ENCODE measurements at places on chromosomes 5 and 9.

GRCh38 chr5:65790371-65791163 lies 68.6 kb downstream of the NLN start:
- no peak for DNase-seq

DNA sequence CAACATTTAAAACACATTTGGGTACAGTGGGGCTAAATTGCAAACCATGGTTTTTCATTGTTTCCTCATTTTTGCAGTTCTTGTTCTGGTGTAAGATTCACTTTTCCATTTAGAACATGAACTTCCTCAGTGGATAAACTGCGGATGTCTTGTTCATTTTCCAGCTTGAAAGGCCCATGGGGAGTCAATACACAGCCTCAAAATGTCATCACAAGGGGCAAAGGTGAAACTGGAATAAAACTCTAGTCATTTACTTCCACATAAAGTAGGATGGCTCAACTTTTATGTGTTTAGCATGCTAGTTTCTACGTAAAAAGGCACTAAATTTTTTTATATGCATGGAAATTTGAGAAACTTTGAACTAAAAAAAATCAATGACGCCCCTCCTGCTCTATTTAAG lies 718.8 kb downstream of the TLR4 start:
- DNase-seq: no peak

DNA sequence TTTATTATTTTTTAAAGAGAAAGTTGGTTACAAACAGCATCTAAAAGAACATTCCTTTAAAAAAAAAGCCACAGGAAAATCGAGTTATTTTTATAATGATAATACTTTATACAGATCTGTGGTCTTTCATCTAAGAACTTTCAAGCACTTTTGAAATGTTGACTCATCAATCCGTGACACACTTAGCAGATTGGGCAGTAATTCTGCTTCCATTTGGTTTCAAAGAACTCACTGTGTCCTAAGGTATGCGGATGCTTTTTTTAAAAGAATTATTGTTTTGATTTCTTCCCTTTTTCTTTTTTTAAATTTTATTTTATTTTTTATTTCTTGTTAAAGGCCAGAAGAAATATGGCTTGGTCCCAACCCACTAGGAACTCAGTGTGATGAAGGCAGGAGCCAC lies 147.8 kb downstream of the AOPEP start:
- DNase-seq: no peak

DNA sequence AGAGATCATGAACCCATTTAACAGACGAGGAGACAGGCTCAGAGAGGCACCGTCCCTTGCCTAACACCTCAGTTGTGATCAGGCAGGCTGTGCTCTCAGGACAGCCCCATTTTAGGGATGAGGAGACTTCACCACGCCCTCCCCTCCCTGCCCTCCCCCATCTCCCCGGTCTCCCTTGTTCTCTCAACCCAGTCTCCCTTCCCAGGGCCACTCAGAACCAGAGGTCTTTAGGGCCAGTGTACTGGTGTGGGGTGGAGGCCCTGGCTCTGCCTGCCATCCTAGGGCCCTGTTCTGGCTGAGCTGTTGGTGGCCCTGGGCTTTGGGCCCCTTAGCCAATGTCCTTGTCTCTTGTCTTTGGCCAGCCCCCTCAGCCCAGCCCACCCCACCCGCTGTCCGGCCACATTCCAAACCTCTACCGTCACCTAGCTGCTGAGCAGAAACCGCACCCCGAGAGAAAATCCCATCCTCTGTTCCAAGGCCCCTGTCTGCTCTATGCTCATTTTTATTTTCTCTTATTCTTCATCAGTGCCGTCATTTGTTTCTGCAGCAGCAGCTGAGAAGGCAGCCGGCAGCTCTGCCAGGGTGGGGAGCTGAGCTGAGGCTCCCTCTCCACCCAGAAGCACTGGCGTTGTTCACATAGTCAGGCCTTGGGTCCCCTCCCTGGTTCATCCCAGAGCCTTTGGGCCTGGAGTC lies 33.9 kb downstream of the OLFML2A start:
- DNase-seq: no peak

DNA sequence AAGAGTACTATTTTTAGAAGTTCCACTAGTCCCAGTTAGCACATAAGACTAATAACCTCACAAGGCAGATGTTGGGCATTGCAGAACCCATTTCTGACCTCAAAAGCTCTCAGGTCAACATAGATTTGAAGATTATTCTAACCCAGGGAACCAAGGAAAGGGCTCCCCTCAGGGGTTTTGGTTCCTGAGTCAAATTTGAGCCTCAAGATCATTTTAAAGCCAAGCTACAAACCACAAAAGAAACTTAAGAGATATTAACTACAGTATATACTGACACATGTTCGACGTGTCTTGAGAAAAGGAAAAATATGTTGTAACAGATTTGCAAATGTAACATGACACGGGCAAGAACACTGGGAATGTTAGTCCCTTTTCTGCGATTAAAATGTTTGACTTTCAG lies 88.6 kb downstream of the GNAQ start:
- DNase-seq: no peak

DNA sequence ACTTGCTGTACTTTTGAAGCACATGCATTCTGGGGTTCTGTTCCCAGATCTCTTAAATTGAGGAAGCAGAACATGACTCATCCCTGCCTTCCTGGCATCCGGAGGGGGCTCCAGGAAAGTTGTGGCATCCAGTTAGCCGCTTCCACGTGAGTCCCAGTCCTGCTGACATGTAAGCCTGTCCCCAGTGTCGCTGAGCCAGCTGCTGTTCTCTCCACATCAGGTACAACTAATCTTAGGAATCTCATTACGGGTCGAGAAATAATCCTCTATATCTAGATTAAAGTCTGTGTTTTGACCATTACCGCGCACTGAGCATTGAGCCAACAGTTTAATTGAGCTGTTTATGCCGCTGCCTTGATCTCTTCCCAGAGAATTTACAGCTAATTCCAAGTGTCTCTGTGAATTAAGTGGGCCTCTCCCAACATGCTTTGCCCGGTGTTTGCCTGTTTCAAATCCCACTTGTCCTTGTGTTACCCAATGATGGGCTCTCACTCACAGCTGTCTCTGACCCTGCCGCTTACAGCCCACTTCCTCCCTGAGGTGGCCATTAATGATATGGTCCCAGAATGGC lies 10.5 kb upstream of the SHB start:
- peak; percentile 49 for DNase-seq

- DNase-seq: no peak
Observed at GRCh38 chr9:76374783-76375559, 19.3 kb downstream of the RFK start.

- no peak for DNase-seq
Observed at GRCh38 chr5:63674881-63675280, 287.4 kb downstream of the HTR1A start.

DNA sequence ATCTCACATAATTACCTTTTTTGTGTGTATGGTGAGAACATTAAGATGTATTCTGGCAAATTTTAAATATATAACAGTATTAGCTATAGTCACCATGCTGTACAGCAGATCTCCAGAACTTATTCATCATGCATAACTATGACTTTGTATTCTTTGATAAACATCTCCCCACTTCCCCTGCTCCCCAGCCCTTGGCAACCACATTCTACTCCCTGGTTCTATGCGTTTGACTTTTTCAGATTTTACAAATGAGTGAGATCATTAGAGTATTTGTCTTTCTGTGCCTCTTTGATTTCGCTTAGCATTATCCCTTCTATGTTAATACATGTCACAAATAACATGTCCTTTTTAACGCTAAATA lies 49.4 kb downstream of the SMC2 start:
- no peak for DNase-seq

GRCh38 chr5:84494453-84494852 lies 109.8 kb upstream of the EDIL3 start:
- DNase-seq: no peak

DNA sequence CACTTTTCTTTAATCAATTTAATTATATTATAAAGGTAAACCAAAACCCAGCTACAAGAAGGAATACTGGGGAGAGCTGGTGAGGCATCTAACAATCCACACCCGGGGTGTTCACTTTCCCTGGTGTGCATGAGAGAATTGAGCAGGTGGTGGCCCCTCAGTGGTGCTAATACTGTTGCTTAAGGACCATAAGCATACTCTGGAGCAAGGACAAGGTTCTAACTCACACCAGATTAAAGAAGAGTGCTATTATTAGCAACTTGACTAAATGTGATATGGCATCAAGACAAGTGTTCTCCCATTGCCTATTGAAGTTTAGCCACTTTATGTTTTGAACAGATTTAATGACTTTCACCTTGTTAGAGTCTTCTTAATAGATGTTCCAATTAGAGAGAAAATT lies 8.8 kb downstream of the RGS7BP start:
- DNase-seq: no peak

DNA sequence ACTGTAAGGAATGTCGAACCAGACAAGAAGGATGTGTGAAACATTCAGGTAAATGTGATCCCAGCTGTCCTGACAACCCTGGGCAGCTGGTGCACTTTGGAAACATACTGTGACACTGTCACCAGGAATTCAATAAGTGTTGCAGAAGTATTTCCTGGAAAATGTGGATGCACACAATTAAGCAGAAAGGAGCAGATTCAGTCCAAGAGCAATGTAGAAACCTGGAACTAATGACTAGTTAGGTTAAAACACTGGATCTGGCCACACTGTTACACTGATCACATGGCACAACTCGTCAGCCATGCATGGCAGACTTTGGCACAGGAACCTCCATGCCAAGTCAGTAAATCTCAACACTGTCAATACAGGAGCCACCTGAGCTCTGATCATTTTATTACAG lies 109.0 kb downstream of the FAM174A start:
- no peak for DNase-seq

DNA sequence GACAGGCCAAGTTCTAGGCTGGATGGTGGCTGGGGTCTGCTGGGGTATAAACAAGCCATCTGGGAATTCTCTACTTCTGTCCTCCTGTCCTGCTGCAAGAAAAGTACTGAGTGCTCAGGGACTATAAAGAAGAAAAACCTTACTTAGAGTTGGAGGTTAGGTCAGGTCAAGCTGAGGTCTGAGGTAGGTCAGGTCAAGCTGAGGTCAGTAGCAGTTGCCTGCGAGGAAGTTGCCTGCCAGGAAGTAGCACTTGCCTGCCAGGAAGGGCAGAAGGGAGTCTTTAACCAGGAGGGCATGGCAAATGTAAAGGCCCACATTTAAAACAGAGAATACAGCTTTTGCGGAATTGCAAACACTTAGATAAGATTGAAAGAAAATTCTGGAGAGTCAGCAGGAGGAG lies 51.3 kb upstream of the PRLR start:
- no peak for DNase-seq

GRCh38 chr9:124332361-124333202 lies 74.8 kb downstream of the NEK6 start:
- no peak for DNase-seq

- no peak for DNase-seq
Observed at GRCh38 chr5:181173027-181173419, 25.6 kb downstream of the OR2V2 start.

- DNase-seq: no peak
Observed at GRCh38 chr9:116360989-116361388, 207.4 kb downstream of the PAPPA start.

DNA sequence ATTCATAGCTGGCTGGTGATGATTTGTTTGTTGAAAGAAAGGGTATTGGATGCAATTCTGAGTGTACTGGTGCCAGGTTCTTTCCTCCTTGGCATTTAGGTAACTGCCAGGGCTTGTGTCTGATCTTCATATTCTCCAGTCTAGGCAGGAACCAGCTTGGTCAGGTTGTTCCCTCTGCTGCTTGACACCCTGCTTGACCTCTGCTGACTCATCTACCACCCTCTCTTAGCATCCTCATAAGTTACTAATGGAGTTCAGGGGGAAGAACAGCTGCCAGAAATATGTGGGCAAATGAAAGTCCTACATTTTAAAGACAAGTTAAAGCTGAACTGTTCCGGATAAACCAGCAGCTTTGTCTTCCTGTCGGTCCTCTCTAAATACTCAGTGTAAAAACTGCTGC lies 116.1 kb upstream of the TNC start:
- no peak for DNase-seq

DNA sequence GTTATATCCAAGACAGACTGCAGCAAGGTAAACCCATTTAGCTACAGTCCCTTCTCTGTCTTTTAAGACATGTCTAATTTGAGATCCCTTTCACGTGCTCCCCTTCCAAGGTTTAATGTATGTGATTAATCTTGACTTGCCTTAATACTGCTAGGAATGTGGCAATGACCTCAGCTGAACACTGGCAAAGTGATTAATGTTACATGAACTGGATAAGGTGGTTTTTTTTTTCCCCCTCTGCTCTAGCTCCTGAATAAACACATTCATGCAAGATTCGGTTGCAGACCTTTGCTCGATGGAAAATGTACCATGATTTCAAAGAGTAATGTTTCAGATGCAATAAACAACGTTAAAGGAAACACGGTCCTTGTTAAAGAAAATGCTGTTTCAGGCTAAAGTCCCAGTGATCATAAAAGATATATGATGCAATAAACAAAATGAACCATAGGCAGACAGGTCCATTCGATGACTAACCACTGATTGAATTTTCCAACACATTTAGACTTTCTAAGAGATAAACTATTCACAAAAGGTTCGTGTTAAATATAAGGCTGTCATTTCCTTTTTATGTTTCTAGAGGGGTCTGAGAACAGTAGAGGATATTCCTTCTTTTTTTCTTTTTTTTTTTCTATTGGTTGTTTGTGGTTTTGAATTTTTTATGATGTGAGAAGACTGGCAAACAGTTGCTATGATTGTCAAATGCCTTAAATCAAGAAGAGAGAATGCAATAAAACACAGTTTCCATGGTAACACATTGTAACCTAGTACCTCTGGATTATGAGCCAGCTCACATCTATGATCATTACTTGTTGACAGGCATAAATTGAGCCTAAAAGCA lies 44.7 kb upstream of the ZNF608 start:
- no peak for DNase-seq

- no peak for DNase-seq
Observed at GRCh38 chr5:88142636-88142885, 126.1 kb downstream of the TMEM161B start.

- peak; percentile 73 for DNase-seq
Observed at GRCh38 chr9:12796601-12797000, 21.8 kb downstream of the LURAP1L start.

DNA sequence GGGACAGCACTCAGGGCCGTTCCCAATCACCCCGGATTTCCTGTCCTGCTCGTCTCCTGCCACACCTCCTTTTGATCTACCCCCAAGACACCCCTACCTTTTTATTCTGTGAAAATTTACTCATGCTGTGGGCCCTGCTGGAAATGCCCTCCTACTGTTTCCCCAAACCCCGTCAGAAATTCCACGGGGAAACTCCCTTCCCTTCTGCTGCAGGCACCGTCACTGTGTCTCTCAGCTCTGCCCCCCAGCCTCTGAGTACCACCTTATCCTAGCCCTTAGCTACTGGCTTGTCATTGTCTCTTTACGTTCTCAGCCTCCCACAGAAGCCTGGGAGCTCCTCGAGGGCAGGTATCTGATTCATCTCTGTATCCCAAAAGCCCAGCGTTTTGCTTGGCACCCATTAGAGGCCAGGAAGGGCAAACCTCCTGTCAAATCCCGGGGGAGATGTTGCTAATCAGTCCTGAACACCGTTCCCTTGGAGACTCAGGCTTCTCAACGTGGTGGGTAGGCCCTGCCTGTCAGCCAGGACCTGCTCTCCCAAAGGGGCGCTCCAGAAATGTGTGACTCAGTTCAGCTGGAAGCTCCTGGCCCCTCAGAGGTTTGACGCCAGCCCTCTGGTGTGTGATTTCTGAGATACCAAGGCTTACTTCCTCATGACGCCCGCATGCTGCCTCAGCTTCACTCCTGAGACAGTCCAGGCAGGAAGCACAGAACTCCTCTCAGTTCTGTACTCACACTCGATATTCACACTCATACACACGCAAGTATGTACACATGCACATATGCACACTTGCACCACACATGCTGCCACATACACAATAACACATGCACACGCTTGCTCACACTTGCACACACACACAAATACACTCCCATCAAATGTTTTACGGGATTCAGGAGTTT lies 50.7 kb upstream of the GRHPR start:
- DNase-seq: no peak

All from NCI-H446 treated with DMSO at 0.1 percent for 48 hours (cell line).